ENCODE measurements at places on chromosomes 12 and 14.

DNA sequence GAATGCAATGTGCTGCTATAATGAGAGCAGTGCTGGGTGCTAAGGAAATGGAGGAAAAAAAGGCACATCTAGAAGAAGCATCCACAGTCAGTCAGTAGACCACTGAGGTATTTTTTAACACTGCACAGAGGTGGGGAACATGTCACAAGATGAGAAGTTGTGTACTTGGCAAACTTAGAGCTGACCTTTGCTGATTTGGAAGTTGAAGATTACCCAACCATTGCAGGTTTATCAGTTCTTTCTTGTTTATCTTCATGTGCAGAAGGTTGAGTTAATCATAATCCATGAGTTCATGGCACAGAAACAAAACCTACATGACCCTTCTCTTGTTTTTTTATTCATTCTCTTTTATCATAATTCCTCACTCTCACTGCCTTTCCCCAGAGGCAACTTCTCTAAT, 3.2 kb upstream of the PAH start:
- DNase-seq, result no peak

DNA sequence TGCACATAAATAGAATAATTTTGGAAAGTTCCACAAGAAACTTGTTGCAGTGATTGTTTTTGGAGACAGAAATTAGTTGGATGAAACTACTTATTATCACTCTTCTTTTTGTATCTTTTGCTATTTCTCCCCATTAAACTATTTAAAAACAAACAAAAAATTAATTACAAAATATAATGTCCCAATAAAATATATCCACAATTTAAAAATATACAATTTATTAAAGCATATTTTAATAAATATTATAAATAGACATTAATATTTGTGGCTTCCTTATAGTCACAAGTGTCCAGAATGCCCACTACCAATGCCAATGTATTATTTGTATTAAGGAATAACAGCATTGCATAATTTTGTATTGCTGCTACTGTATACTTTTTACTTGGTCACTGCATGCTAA, 52.5 kb upstream of the GCH1 start:
- no peak for DNase-seq

DNA sequence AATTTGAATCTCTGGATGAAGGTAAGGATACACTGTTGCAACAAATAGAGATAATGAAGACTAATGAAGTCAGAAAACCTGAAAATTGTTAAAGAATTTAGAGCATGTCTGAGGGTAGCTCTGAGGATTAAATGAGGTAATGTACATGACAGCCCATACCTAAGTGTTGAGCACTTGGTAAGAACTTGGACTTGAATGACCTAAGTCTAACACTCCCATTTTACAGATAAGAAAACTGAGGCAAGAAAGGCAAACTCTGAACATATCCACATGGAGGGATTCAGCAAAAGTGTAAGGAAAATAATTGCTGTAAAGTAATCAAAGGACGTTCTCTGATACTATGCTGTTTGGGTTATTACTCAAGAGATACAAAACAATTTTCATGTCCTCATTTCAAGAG, 29.0 kb downstream of the PTPRB start:
- no peak for DNase-seq

DNA sequence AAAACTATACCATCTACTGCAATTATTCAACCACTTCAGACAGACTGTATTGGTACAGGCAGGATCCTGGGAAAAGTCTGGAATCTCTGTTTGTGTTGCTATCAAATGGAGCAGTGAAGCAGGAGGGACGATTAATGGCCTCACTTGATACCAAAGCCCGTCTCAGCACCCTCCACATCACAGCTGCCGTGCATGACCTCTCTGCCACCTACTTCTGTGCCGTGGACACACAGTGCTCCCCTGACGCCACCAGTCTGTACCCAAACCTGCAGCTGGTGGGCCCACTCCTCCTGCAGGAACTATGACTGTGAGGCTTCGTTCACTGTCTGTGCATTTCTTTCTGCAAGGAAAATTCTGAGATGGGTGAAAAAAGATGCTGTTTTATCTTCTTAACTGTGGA, 284.7 kb downstream of the DAD1 start:
- no peak for DNase-seq

- no peak for DNase-seq
These were observed 59.5 kb downstream of the ITPR2 start for GRCh38 chr12:26773313-26774104.

DNA sequence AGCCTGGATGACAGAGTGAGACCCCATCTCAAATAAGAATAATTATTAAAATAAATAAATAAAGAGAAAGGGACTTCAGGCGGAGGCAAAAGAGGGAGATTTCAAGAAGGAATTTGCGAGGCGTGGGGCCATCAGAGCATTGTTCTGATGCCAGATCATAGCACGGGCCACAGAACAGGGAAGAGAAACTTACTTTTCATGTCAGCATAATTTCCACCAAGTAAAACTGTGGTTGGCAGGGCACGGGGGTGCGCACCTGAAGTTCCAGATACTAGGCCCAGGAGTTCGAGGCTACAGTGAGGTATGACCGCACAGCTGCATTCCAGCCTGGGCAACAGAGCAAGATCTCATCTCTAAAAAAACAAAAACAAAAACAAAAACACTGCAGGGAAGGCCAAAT, 11.0 kb upstream of the PLBD1 start:
- no peak for DNase-seq

- no peak for DNase-seq
These were observed 197.3 kb upstream of the CPNE8 start for GRCh38 chr12:39102474-39103209.

All from NCI-H1092 (cell line).